ENCODE measurements at places on chromosomes 6 and 20. TPM values are rescaled to one million over a fixed set of nuclear protein-coding genes. Genes with fewer than 3 reads are reported as not detected.
A peak's percentile ranks its signal among the peaks of the same experiment; 100 is the strongest.

The PTCHD4 gene
- total RNA-seq, result 2.3 TPM

GRCh38 chr6:14816116-14816859 is 429.6 kb upstream of the JARID2 start:
- DNase-seq, result no peak
- no peak overlapping the region for H3K27ac ChIP-seq
- H3K4me1 ChIP-seq, result no peaks in the 10 kb centered on the region
- no peaks in the 10 kb centered on the region for H3K27me3 ChIP-seq

DNA sequence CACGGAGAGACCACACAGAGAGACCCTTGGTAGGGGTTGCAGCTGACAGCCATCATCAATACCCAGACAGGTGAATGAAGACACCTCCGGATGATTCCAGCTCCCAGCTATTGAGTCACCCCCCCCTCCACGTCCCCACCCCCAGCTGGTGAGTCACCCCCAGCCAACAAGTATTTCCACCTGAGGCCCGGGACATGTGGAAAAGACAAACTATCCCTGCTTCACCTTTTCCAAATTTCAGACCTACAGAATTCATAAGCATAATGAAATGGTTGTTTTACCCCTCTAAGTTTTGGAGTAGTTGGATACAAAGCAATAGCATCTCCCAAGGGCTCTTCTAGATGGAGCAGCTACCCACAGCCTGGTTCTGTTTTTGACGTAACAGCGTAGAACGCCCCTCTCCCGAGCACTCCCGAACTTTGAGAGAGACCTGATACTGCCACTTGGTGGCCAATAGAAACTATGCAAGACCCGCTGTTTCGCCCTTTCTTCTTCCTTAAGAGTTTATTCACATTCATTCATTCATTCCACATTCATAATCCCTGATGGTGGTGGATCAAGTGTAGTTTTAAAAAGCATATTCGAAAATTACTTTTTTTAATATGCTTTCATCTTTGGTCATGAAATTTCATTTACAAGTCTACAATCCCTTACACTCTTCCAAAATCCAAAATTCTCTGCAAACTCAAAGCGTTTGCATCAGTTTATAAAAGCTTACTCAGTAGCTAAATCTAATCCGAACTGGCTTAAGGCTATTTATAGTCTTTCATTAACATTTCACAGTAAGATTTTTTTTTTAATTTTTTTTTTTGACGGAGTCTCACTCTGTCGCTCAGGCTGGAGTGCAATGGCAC is 15.1 kb upstream of the PPP1R16B start:
- no peaks in the 10 kb centered on the region for H3K36me3 ChIP-seq
- DNase-seq, result no peak
- no peak overlapping the region for H3K4me3 ChIP-seq
- no peak overlapping the region for H3K27ac ChIP-seq
- H3K27me3 ChIP-seq, result no peaks in the 10 kb centered on the region

The IL17A gene
- not detected for total RNA-seq

The IGF2R gene
- total RNA-seq, result 156 TPM

- no peaks in the 10 kb centered on the region for H3K36me3 ChIP-seq
- no peak overlapping the region for H3K4me3 ChIP-seq
- no peaks in the 10 kb centered on the region for H3K27me3 ChIP-seq
- H3K4me1 ChIP-seq, result no peaks in the 10 kb centered on the region
- DNase-seq, result no peak
- no peak overlapping the region for H3K27ac ChIP-seq
These were observed 67.8 kb downstream of the SYNDIG1 start for GRCh38 chr20:24537210-24537609.

The ERVFRD-1 gene
- total RNA-seq, result 0.65 TPM

DNA sequence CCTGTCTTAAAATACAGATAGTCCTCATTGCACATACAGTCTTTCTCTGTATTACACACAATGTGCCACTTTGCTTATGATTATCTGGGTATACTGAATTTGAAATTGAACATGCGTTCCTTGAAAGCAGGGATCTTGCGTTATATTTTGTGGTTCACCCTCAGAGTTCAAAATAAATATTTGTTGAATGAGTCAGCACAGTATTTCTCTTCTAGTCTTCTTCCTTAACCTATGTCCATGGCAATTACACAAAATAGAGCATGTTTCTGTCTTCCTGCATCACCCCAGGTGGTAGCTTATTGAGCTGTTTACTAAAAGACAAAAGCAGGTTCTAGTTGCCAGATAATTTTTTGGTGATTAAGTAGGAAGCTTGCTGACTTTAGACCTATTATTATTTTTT is 272.9 kb upstream of the FERMT1 start:
- H3K27me3 ChIP-seq, result no peaks in the 10 kb centered on the region
- H3K4me1 ChIP-seq, result no peaks in the 10 kb centered on the region
- H3K36me3 ChIP-seq, result no peaks in the 10 kb centered on the region
- no peak overlapping the region for H3K4me3 ChIP-seq

DNA sequence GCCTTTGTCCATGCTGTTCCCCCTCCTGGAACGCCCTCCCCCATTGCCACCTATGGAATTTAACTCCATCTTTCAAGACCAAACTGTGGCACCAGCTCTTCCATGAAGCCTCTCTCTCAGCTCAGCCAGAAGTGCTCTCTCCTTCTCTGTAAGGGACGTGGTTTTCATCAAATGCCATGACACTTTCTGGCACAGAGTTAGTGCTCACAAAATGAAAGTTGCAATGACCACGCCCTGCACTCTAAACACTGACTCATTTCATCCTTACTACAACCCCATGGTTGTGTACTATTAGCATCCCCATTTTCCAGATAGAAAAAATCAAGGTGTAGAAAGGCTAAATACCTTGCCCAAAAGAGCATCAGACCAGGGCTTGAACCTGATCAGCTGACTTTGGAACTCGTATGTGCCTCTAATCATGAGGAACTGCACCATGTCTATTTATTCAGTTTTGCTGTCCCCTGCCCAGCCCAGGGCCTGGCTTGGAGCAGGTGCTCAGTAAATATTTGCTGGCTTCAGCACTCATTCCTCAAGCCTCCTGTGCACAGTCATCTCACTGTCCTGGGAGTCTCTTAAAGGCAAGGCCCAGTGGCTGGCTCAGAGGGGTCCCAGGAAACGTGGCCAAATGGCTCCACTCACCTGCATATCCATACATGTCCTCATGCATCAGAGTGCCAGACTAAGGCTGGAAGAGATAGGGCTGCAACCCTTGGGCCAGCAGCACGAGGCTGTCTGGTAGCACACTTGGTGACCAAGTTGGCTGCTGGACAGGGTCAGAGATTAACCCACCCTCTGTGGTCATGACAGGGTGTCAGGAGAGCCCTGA is 77.9 kb downstream of the MRPL14 start:
- H3K4me1 ChIP-seq, result peaks cover 16% of the 10 kb centered on the region
- no peak overlapping the region for H3K27ac ChIP-seq

- no peaks in the 10 kb centered on the region for H3K4me1 ChIP-seq
- no peak overlapping the region for H3K4me3 ChIP-seq
- H3K27me3 ChIP-seq, result no peaks in the 10 kb centered on the region
- DNase-seq, result no peak
- H3K36me3 ChIP-seq, result no peaks in the 10 kb centered on the region
- no peak overlapping the region for H3K27ac ChIP-seq
These were observed 300.2 kb downstream of the SOX4 start for GRCh38 chr6:21893793-21894192.

DNA sequence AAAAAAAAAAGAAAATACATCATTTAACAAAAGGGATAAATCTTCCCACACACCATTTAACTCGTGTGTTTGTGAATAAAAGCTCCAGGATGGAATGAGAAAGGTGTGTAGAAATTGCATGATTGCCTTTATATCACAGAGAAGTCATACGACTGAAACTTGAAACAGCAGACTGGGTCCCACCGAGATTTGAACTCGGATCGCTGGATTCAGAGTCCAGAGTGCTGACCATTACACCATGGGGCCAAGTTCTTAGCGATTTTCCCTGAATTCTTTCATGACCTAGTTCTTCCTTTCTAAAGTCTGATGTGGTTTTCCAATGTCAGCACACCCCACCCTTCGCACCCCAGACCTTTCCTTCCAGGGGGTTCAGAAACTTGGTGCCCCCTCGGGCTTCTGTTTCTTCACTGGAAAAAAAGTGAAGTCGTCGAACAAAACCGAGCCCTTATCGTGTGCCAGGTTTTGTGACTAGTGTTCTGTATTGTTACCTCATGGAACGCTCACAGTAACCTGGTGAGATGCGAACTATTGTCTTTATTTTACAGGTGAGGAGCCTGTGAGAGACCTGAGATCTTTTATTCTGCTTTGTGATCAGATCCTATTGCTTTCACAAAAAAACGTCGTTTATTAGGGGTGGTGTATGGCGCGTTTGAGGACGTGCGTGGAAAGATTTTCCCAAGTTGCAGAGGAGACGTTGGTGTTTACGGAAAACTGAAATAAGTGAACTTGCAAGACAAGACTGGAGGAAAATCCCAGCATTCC is 120.8 kb downstream of the OR2B2 start:
- DNase-seq, result no peak
- H3K4me1 ChIP-seq, result peaks cover 19% of the 10 kb centered on the region

GRCh38 chr6:34128045-34128444 is 17.8 kb downstream of the GRM4 start:
- no peaks in the 10 kb centered on the region for H3K36me3 ChIP-seq
- no peak overlapping the region for H3K27ac ChIP-seq
- H3K27me3 ChIP-seq, result peaks cover 22% of the 10 kb centered on the region
- no peaks in the 10 kb centered on the region for H3K4me1 ChIP-seq
- H3K4me3 ChIP-seq, result no peak overlapping the region
- no peak for DNase-seq

The PNLDC1 gene
- total RNA-seq, result 0.27 TPM

- no peaks in the 10 kb centered on the region for H3K4me1 ChIP-seq
- DNase-seq, result no peak
- no peaks in the 10 kb centered on the region for H3K36me3 ChIP-seq
- H3K27me3 ChIP-seq, result no peaks in the 10 kb centered on the region
- H3K27ac ChIP-seq, result no peak overlapping the region
- H3K4me3 ChIP-seq, result no peak overlapping the region
These were observed 17.7 kb upstream of the MYB start for GRCh38 chr6:135163440-135163738.

The TINAG gene
- not detected for total RNA-seq

GRCh38 chr6:36793913-36794712 is 45.1 kb downstream of the CPNE5 start:
- H3K4me3 ChIP-seq, result no peak overlapping the region
- no peaks in the 10 kb centered on the region for H3K4me1 ChIP-seq
- H3K27me3 ChIP-seq, result no peaks in the 10 kb centered on the region

DNA sequence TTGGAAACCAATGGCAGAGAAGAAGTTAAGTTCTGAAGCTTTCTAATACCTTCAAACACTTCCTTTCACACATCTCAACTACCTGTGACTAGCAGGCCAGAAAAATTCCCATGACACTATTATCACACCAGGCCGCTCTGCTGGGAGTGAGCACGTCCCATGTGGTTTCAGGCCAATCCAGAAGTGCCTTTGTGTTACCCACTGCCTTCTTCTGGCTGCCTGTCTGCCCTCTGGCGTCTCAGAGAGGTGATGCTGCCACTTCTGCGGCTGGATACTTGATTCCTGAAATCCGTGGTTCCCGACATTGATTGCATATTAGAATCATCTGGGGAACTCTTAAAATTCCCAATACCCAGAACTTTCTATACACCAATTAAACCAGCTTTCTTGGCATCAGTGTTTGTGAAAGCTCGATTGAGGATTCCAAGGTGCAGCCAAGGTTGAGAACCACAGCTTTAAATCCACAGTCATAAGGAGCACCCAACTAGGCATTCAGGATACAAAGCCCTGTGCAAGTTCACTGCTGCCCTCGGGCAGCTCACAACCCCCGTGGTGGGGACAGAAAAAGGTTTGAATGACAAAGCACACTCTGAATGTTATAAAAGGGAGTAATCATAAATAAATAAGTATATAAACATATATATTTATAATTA is 65.6 kb downstream of the STMND1 start:
- no peak overlapping the region for H3K27ac ChIP-seq
- no peaks in the 10 kb centered on the region for H3K36me3 ChIP-seq
- no peaks in the 10 kb centered on the region for H3K27me3 ChIP-seq
- no peak overlapping the region for H3K4me3 ChIP-seq
- peak; percentile 47 for DNase-seq

DNA sequence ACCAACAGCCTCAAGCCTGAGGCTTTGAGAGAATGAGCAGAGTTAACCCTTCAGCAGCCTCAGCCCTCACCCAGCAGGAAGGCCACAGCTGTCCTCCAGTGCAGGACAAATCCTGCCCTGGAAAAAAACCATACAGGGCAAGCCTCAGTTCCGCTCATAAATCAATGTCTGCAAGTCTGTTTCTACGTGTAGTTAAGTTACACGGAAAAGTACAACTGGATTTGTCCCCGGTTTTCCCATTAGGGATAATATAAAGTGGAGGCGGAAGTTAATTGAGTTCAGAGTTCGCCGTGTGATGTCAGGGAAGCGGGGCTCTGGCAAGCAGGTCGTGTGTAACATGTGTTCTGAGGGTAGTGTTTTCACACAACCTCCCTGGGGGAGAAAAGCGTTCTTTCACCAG is 44.2 kb upstream of the EYA2 start:
- H3K4me1 ChIP-seq, result no peaks in the 10 kb centered on the region
- H3K27ac ChIP-seq, result no peak overlapping the region
- H3K36me3 ChIP-seq, result no peaks in the 10 kb centered on the region

The PCSK2 gene
- total RNA-seq, result 38.8 TPM

DNA sequence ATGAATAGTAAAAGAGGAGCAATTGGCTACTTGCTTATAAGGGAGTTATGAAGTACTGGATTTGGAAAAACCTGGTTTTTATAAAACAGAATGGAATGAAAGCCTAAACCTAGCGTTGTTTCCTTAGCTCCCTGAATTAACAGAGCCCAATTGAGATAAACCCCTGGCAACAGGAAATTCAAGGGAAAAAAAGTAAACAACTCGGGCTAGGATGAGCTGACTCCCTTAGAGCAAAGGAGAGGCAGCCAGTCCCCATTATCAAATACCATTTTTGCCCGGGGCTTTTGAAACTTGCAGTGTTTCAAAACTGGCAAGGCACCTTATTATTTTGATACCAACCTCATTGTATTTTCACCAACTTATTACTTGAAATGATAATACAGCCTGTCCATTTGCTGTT is 587.5 kb downstream of the CD109 start:
- H3K4me1 ChIP-seq, result no peaks in the 10 kb centered on the region
- H3K27ac ChIP-seq, result no peak overlapping the region
- H3K27me3 ChIP-seq, result no peaks in the 10 kb centered on the region
- H3K4me3 ChIP-seq, result no peak overlapping the region

DNA sequence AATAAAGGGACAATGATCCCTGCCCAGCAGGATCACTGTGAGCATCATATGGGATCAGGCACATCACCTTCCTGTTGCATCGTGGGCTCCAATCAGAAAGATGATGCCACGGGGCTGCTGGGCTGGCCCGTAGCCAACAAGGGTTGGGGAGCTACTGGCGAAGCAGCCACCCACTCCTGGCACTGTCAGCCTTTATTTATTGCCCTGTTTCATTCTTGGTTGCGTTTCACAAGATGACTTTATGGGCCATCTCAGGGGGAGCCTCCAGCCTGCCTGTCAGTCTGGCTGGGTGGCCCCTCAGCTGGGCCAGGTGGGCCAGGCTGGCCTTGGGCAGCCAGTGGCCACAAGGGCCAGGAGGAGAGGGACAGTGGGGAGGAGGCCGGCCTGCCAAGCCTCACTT is 17.3 kb downstream of the VSTM2L start:
- H3K27ac ChIP-seq, result no peak overlapping the region
- DNase-seq, result no peak
- H3K4me3 ChIP-seq, result no peak overlapping the region
- H3K27me3 ChIP-seq, result peaks cover 37% of the 10 kb centered on the region

Data from lower lobe of right lung (tissue), 2 donors.